ENCODE measurements at places on chromosomes 3 and 15.

GRCh38 chr3:60742606-60743145 is 508.6 kb downstream of the FHIT start:
- no peak for DNase-seq

GRCh38 chr3:33956206-33956605 is 157.8 kb downstream of the PDCD6IP start:
- DNase-seq = no peak

- no peak for DNase-seq
Measured at GRCh38 chr15:77856705-77857346, 220.7 kb downstream of the TBC1D2B start.

DNA sequence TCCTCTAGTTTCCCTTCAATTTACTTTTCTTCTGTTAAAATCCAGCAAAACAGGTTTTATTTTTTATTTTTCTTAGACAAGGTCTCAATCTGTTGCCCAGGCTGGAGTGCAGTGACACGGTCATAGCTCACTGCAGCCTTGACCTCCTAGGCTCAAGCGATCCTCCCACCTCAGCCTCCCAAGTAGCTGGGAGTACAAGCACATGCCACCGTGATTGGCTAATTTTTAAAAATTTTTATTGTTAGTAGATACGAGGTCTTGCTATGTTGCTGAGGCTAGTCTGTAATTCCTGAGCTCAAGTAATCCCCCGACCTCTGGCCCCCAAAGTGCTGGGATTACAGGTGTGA is 41.6 kb downstream of the ILDR1 start:
- no peak for DNase-seq

DNA sequence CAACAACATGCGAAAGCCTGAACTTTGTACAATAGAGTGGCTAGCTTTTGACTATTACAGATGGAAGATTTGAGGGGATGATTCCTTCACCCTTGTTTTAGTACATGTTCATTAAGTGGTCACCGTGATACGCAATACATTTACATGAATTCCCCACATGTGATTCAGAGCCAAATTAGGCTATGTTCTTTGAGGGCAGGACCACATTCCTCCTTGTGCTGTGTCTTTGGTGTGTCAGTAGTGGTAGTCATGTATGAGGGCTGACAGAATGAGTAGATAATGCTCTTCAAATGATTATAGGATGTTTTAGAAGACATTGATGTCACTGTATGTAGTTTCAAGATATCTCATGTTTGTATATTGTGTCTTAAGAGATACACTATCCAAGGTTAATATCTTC is 12.1 kb downstream of the PTPRG start:
- DNase-seq = no peak

All from globus pallidus (tissue), 1 donor.